ENCODE measurements at places on chromosomes 5 and 9.

- DNase-seq, result no peak
Observed at GRCh38 chr9:111955048-111955447, 58.4 kb downstream of the UGCG start.

GRCh38 chr5:119267958-119268386, 87.8 kb upstream of the TNFAIP8 start:
- peak; percentile 93 for DNase-seq

DNA sequence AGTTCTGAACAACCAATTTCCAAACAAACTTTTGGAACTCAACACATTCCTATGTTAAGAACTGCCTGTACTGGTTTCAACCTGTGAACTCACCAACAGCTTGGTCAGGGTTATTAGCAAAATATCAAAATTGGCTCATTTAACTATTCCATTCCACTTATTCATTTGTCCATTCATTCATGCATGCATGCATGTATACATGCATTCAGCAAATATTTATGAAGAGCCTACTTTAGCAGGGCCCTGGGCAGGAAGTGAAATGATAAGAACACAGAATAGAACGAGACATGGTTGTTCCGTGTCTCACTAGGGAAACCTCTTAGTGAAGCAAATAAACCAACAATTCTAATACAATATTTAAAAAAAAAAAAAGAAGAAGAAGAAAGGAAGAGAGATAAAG, 107.4 kb downstream of the GLIS3 start:
- DNase-seq, result no peak

DNA sequence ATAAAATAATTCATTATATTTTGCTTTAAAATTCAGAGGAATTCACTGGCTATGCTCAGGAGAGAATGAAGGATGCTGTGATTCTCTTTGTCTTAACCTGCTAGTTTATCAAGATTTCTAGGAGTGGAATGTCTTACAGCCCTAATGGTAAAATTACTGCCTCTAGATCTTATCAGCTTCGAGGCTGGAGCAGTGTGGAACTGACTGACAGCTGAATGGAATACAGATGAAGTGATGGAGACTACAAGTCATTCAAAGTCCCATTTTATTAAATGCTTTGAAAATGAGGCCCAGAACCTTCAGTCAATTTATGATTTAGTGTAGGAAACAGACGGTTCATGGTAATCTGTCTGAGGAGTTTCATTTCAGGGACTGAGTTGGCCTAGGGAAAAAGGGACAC, 202.1 kb downstream of the RFX3 start:
- no peak for DNase-seq

- no peak for DNase-seq
Observed at GRCh38 chr9:27436234-27436633, 87.9 kb upstream of the IFNK start.

DNA sequence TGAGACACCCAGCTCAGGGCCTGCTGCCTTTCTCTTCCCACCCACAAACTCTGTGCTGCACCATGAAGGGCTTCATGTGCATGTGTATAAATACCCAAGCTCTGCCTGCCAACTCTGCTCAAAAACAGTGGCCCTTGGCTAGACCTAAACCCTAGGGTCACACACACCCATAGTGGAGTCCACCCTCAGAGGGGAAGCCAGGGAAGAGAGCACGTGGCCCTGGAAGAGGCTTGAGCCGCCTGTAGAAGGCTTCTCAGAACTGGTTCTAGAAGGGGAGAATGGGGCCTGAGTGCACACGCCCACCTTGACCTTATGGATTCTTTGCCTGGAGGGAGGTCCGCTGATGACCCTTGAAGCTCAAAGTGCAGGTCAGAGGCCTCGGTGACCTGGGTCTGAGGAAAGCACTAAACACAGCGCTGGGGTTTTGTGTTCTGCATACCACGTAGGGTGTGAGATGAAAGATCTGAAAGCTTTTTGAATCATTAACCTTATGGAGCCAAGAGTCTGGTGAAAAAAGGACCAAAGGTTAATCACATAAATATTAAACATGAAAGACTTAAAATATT, 60.6 kb downstream of the CYFIP2 start:
- DNase-seq, result no peak

DNA sequence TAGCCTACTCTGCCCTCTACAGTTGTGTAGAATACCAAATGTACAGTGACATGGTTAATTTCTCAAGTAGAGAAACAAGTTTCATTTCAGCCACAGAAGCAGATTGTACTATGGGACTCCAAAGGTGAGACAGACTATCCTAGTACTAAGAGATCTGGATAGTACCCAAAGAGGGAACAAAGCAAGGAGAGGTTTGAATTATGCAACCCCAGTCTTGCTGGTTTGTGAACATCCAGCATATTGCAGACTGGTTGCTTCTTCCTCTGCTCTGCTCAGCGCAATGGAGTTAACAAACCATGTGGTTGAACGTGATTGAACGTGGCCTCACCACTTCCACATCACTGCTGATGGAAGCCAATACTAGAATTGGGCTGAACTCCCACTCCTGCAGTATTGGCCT, 43.3 kb upstream of the ALDOB start:
- no peak for DNase-seq

GRCh38 chr5:52805615-52806014, 17.9 kb downstream of the ITGA1 start:
- DNase-seq, result no peak

DNA sequence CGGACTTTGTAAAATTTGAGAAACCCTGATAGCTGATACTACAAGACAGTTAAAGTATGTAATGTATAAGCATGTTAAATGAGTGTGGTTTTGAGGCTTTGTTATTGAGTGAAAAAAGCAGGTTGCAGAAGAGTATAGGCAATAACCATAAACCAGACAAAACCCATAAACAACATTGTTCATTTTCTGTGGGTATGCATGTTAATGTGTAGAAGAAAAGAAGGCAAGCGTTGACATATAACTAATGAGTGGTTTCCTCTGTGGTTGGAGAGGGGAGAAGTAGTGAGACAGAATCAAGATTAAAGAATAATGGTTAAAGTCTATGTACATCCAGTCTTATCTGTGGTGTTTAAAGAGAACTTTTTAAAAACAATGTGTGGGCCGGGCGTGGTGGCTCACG, 26.2 kb downstream of the RAD23B start:
- DNase-seq, result no peak

DNA sequence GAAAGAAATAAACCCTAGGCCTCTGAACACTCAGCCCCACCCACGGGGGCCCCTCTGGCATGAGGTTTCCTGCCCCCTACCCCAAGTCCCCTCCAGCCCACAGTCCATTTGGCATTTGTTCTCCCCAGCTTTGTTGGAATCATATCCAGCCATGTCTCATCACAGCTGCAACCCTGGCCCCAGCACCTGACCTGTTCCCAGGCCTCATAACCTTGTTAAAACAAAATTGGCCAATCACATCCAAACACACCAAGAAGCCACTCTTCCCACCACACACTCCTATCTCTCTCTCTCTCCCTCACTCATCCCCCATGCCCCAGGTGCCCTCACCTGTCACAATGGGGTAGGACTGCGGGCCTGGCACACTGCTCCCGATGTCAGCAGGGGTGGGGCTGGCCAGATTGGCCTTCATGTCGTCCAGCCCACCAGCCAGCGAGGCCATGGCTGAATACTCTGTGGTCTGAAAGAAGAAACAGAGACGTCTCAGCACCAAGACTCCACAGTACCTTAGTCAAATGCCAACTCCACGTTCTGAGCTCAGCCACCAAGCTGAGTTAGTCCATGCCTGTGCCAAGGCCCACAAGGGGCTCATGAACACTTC, 110.9 kb downstream of the PAX5 start:
- DNase-seq, result no peak

DNA sequence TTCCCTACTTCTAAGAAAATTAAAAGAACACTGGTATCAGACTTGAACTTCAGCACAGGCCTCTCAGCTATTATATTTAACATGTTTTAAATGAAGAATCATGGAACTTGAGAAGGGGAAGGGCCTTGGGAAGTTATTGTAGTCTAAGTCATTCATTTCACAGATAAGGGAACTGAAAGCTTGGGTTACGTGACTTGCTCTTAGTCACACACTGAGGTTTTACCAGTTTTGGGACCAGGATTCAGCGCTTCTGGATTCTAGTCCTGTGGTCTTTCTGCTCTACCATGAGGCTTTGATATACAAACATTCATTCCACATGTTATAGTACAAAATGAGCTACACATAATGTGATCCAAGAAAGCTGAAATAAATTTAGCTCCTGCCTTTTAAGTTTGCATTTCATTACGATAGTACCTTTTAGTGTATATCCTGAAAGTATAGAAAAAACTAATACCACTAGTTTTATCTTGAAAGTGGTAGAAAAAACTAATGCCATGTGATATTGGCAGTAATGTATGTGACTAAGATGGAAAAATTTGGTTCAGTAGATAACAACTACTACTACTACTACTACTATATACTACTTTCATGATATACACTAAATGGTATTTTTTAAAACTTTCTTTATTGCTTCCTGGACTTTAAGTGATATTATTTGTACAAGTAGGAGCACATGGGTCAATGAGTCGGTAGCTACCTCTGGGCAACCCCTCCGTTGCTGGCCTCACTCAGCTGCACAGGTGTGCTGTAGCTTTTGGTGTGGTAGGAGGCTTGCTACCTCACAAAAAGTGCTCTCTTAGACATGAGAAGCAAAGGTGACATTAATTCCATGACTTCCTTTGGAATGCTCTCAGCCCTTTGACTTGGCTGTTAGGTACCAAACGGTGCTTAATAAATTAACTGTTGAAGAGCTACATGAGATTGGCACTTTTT, 40.7 kb downstream of the F2RL2 start:
- peak; percentile 15 for DNase-seq
